ENCODE measurements at places on chromosomes 4 and X.

GRCh38 chr4:53775381-53775780, 184.1 kb upstream of the LNX1 start:
- no peak for DNase-seq

DNA sequence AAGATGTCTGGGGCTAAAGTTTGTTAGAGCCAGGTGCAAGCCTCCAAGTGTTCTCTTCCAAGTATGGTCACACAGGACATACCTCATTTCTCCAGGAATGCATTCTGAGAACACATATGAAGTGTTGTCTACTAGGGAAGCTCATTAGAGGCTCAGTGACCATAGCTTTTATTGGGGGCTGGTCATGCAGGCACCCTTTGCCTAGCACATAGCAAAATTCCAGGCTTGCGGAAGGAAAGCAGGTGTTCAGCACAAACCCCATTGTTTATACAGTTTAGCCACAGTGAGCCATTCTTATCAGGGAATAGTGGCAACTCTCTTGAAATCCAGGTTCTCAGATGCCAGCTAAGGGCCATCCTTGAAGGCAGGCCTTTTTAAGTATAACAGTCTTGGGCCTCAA, 339.4 kb upstream of the ZCCHC13 start:
- no peak for DNase-seq

GRCh38 chrX:102723456-102723855, 2.9 kb downstream of the GPRASP3 start:
- no peak for DNase-seq

DNA sequence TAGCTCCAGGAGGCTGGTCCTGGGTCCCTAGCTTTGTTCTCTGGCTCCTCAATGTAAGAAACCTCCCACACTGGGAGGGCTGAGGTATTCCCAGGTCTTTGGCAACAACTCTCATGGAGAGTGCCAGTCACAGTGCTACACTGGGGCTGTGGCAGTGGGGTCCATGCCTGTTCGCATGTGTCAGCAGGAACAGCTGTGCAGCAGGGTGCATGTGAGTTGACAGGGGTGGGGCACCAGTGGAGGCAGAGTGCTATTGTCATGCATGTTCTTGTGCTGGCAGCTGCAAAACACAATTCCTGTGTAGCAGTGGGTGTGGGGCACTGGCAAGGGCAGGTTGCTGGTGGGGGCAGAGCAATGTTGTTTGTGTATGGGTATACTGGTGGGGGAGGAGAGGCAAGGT, 246.0 kb downstream of the CXXC4 start:
- no peak for DNase-seq

DNA sequence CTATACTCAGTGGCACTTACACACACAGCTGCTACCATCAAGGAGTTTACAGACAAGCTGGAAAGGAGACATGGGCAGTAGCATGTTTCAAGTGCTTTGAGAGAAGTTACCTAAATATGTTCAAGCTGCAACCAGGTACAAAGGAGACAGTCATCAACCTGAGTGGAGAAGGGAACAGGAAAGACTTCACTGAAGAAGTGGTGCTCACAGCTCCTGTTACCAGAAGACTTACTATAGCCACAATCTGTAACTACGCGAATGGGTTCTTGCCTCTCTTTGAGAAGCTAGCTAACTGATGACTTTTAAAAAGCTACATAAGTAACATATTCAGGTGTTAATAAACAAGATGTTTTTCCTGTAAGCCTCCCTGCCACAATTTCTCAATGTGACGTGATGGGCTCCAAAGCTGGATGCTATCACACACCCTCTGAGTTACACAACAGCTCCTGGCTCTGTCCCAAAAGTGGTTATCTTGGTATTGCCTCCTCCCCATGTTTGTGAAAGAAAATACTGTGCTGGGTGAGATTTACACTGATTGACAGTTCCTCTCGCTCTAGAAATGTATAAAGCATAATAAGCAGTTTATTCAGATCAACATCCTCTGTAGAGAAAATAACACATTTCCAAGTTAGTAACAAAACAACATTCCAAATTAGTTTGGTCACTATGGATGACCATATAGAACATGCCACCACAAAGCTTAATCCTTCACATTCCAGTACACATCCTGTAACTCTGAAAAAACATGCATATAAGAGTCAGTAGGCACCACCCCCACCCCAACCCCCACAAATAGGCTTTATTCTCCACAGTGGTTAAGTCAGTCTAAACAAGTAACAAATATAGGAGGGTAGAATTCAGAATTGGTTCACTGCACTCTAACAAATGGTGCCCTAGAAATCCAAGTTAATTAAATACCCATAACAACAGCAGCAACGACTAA, 81.8 kb downstream of the FRYL start:
- no peak for DNase-seq

- DNase-seq: no peak
Measured at GRCh38 chrX:57918750-57919436, 8.6 kb upstream of the ZXDA start.
